ENCODE measurements at places on chromosomes 4 and X. TPM values are rescaled to one million over a fixed set of nuclear protein-coding genes. Genes with fewer than 3 reads are reported as not detected.
A peak's percentile ranks its signal among the peaks of the same experiment; 100 is the strongest.

RNF128 gene
- not detected for total RNA-seq

TCEAL7 gene
- total RNA-seq, result 30.8 TPM

CACNA1F gene
- total RNA-seq, result 1.1 TPM

CAPN6 gene
- total RNA-seq, result 232 TPM

VCX3A gene
- total RNA-seq, result 1.0 TPM

SSX3 gene
- not detected for total RNA-seq

CD38 gene
- total RNA-seq, result 0.19 TPM

RASSF6 gene
- total RNA-seq, result not detected

ADGRG2 gene
- total RNA-seq, result 0.43 TPM

DNA sequence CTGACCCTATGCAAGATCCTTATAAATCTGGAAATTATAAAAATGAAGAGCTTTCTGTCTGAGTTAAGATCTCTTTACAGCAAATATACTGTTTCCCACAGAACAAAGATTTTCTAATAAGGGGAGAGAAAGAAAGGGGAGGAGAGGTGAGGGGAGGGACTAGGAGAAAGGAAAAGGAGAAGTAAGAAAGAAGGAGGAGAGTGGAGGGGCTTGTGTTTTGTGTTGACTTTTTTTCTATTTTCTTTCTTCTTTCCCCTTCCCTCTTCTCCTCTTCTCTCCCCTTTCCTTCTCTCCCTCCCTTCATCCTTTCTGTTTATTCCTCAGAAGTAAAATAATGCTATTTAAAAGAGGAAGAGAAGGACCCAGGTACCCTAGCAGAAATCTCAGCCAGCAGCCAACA lies 6.2 kb downstream of the CXCL6 start:
- no peaks in the 10 kb centered on the region for H3K36me3 ChIP-seq
- H3K4me3 ChIP-seq, result no peak overlapping the region
- H3K27ac ChIP-seq, result no peak overlapping the region
- peaks cover 19% of the 10 kb centered on the region for H3K27me3 ChIP-seq

DNA sequence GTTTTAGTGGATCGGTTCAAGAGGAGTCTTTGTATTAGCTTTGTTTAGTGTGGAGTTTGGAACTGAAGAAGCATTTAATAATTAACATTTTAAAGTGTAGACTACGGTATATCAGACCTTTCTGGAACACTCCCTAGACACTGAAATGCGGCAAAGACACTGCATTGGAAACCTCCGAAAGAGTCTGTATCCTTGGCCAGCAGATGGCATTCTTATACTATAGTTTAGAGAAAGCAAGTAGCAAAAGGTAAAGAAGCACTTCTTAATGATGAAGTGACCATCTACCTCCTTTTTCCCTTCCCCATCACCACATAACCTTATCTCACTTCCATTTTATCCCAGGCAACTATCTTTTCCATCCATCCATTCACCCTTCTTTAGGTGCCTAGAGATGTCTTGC lies 7.6 kb downstream of the FABP2 start:
- peak; percentile 68 for DNase-seq
- H3K4me3 ChIP-seq, result no peak overlapping the region
- H3K27ac ChIP-seq, result no peak overlapping the region
- H3K36me3 ChIP-seq, result no peaks in the 10 kb centered on the region

DNA sequence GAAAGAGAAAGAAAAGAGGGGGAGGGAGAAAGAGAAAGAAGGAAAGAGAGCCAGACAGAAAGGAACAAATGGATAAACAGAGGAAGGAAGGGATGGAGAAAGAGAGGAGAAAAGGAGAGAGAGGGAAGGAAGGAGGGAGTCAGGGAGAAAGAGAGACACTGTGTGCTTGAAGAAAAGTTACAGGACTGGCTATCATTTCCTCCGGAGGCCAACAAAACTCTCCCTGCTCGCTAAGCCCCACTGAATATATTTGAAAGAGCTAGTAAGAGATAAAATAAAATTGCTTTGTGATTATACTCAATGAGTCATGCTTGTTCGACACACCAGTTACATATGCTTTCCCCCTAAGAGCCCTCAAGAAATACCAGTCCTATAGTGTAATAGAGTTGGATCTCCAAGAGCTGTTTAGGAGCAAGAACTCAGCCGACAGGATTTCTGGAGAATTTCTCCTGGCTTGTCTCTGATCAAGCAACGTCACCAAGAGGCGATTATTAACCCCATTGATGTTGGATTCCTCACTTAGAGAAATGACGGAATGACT lies 102.2 kb downstream of the MXRA5 start:
- no peak for DNase-seq
- H3K36me3 ChIP-seq, result no peaks in the 10 kb centered on the region
- H3K4me3 ChIP-seq, result no peak overlapping the region
- H3K27me3 ChIP-seq, result no peaks in the 10 kb centered on the region
- H3K27ac ChIP-seq, result no peak overlapping the region

GRCh38 chr4:54719378-54719777 lies 61.6 kb downstream of the KIT start:
- no peaks in the 10 kb centered on the region for H3K27me3 ChIP-seq
- no peak overlapping the region for H3K27ac ChIP-seq
- H3K4me3 ChIP-seq, result no peak overlapping the region
- DNase-seq, result no peak
- no peaks in the 10 kb centered on the region for H3K36me3 ChIP-seq

DNA sequence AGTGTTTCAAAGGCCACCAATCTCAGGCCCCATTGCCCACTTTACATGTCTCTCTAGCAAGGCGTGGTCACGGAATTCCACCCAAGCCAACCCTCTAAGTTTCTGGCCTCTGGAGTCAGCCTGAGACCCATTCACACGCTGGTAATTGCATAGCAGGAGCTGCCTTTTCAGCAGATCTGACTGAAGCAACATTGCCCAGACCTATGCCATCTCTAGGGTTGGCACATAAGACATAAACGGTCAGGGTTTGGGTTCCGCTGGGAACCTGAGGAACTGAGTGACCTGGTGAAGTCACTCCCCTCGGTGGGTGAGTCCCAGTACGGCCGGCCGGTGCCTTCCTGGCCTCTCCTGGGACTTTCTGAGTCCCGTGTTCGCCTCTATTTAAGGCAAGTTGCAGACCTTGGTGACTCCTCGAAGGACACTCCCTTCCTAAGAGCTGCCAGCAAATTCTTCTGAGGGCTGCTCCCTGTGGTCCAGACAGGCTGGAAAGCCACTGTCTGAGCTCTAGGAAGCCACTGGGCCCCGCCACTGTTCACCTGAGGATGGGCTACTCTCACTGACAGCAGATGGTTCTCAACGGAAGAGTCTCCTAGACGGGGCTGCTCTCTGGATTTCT lies 15.9 kb downstream of the CTAG1A start:
- no peak overlapping the region for H3K27ac ChIP-seq
- no peaks in the 10 kb centered on the region for H3K4me1 ChIP-seq
- no peak overlapping the region for H3K4me3 ChIP-seq

GRCh38 chr4:115562506-115562905 lies 449.1 kb upstream of the NDST4 start:
- no peaks in the 10 kb centered on the region for H3K36me3 ChIP-seq
- H3K4me3 ChIP-seq, result no peak overlapping the region
- no peaks in the 10 kb centered on the region for H3K4me1 ChIP-seq
- no peak overlapping the region for H3K27ac ChIP-seq
- peak; percentile 2 for DNase-seq
- H3K27me3 ChIP-seq, result no peaks in the 10 kb centered on the region

- no peak overlapping the region for H3K27ac ChIP-seq
- no peak overlapping the region for H3K4me3 ChIP-seq
- H3K4me1 ChIP-seq, result peaks cover 6% of the 10 kb centered on the region
Observed at GRCh38 chrX:154460326-154460725, 2.2 kb downstream of the PLXNA3 start.

- H3K27ac ChIP-seq, result no peak overlapping the region
- no peak for DNase-seq
- no peaks in the 10 kb centered on the region for H3K36me3 ChIP-seq
- H3K4me1 ChIP-seq, result no peaks in the 10 kb centered on the region
Observed at GRCh38 chrX:64428371-64428770, 33.1 kb upstream of the MTMR8 start.

DNA sequence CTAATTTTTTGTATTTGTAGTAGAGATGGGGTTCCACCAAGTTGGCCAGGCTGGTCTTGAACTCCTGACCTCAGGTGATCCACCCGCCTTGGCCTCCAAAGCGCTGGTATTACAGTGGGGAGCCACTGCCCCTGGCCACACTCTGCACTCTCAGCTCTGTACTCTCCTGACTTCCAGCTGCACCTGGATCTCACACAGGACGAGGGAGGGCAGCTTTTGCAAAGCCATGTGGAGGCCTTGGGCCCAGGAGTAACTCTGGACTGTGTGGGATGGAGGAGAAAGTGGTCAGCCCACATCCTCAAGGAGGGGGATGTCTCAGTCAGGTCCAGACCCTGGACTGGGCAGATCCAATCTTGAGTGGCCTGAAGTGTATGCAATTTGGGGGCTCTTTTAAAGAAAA lies 23.0 kb downstream of the NAT8L start:
- H3K4me3 ChIP-seq, result no peak overlapping the region
- H3K36me3 ChIP-seq, result no peaks in the 10 kb centered on the region
- no peaks in the 10 kb centered on the region for H3K27me3 ChIP-seq
- no peak overlapping the region for H3K27ac ChIP-seq
- DNase-seq, result no peak
- H3K4me1 ChIP-seq, result no peaks in the 10 kb centered on the region

DNA sequence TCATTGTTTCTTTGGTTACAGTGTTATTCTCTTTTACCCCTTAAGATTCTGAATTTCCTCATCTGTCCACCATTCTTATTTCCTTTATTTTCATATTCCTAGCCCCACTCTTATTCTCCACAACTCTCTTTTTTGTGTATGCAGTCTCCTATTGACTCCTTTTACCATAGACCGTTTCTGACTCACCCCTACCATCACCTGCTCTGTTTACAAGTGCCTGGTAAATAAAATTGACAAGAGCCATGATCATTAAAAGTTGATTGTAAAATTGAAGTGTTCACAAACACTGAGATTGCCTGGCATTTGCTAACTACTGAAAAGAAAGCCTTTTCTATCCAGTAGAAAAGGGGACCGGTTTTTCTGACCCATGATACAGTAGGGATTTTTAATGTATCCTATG lies 54.4 kb downstream of the MRPL1 start:
- no peaks in the 10 kb centered on the region for H3K36me3 ChIP-seq
- H3K4me3 ChIP-seq, result no peak overlapping the region
- DNase-seq, result no peak
- no peaks in the 10 kb centered on the region for H3K4me1 ChIP-seq
- no peaks in the 10 kb centered on the region for H3K27me3 ChIP-seq
- H3K27ac ChIP-seq, result no peak overlapping the region

GRCh38 chr4:185318679-185319078 lies 77.0 kb downstream of the LRP2BP start:
- H3K27me3 ChIP-seq, result no peaks in the 10 kb centered on the region
- peaks cover 14% of the 10 kb centered on the region for H3K4me1 ChIP-seq
- peak; percentile 66 for DNase-seq
- peak overlapping the region; percentile 19 for H3K4me3 ChIP-seq
- H3K27ac ChIP-seq, result peak overlapping the region; percentile 76

- H3K27me3 ChIP-seq, result no peaks in the 10 kb centered on the region
- no peaks in the 10 kb centered on the region for H3K36me3 ChIP-seq
Observed at GRCh38 chrX:134407065-134407376, 52.9 kb upstream of the HPRT1 start.

GRCh38 chr4:23768541-23768940 lies 121.3 kb downstream of the PPARGC1A start:
- H3K27ac ChIP-seq, result no peak overlapping the region
- DNase-seq, result no peak
- H3K27me3 ChIP-seq, result no peaks in the 10 kb centered on the region
- no peaks in the 10 kb centered on the region for H3K4me1 ChIP-seq

- no peak overlapping the region for H3K27ac ChIP-seq
- no peaks in the 10 kb centered on the region for H3K27me3 ChIP-seq
- H3K36me3 ChIP-seq, result no peaks in the 10 kb centered on the region
- DNase-seq, result no peak
- H3K4me3 ChIP-seq, result no peak overlapping the region
Observed at GRCh38 chr4:176708771-176709311, 83.9 kb downstream of the VEGFC start.

DNA sequence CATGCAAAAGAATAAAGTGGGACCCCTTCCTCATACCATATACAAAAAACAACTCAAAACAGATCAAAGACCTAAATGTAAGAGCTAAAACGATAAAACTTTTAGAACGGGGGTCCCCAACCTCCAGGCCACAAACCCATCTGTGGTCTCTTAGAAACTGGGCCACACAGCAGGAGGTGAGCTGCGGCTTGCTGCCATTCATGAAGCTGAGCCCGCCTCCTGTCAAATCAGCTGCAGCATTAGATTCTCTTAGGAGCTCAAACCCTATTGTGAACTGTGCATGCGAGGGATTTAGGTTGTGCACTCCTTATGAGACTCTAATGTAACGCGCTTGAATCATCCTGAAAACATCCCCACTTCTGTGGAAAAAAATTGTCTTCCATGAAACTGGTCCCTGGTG lies 7.0 kb upstream of the GATA1 start:
- no peak overlapping the region for H3K4me3 ChIP-seq
- H3K27me3 ChIP-seq, result no peaks in the 10 kb centered on the region
- DNase-seq, result peak; percentile 11
- no peaks in the 10 kb centered on the region for H3K36me3 ChIP-seq
- H3K4me1 ChIP-seq, result no peaks in the 10 kb centered on the region
- H3K27ac ChIP-seq, result no peak overlapping the region

DNA sequence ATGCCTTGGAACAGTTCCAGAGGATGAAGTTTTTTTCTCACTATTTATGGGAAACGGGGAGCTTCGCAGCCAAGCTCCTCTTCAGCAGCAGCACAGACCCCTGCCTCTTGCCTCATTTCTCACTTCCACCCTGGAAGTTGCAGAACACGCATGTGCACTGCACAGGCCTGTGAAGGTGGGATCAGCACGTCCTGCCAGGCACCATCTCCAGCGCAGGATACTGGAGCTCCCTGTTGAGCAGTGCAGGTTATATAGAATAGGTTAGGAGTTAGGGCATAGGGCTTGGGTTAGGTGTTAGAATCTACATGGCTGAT lies 110.1 kb upstream of the CENPE start:
- no peak overlapping the region for H3K27ac ChIP-seq
- peaks cover 8% of the 10 kb centered on the region for H3K4me1 ChIP-seq
- no peaks in the 10 kb centered on the region for H3K27me3 ChIP-seq
- no peak for DNase-seq

GRCh38 chr4:107564326-107564725 lies 155.7 kb downstream of the PAPSS1 start:
- peak; percentile 84 for DNase-seq
- peak overlapping the region; percentile 91 for H3K27ac ChIP-seq
- peaks cover 7% of the 10 kb centered on the region for H3K36me3 ChIP-seq
- no peaks in the 10 kb centered on the region for H3K27me3 ChIP-seq
- no peak overlapping the region for H3K4me3 ChIP-seq

DNA sequence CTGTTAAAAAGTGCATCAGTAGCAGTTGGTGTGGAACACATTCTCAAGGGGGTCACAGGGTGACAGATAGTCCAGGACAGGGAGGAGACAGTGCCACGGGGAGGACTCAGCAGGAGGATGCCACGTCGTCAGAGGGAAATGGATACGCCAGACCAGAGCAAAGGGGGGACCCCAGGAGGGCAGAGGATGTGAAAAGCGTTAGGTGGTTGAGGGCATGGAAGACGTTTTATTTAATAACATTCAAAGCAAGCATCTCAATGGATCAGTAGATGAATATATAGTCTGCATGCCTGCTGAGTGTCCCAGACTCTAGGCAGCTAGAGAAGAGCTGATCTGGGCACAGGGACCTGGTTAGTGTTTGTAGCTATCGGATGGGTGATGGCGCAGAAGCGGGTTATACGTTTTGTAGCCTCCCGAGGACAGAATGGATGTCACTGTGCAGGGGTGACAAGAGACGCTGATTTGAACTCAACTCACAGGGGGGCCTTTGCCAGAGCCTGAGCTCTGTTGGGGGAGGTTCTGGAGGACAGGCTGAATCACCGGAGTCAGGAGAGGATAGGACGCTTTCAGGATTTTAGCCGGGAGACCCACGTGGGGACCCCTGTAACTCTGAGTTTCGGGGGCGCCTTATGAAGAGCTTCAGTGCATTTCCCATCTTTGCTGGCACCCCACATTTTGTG lies 81.3 kb downstream of the STOX2 start:
- peak overlapping the region; percentile 35 for H3K4me3 ChIP-seq
- no peak overlapping the region for H3K27ac ChIP-seq
- H3K4me1 ChIP-seq, result peaks cover 30% of the 10 kb centered on the region
- no peaks in the 10 kb centered on the region for H3K36me3 ChIP-seq
- no peak for DNase-seq
